Fibroblast of skin of right quadriceps (primary cell): ENCODE measurements at places on chromosomes 12 and 14.
A peak's percentile ranks its signal among the peaks of the same experiment; 100 is the strongest.

GRCh38 chr14:67665868-67666267, 8.6 kb downstream of the VTI1B start:
- peak; percentile 63 for DNase-seq

DNA sequence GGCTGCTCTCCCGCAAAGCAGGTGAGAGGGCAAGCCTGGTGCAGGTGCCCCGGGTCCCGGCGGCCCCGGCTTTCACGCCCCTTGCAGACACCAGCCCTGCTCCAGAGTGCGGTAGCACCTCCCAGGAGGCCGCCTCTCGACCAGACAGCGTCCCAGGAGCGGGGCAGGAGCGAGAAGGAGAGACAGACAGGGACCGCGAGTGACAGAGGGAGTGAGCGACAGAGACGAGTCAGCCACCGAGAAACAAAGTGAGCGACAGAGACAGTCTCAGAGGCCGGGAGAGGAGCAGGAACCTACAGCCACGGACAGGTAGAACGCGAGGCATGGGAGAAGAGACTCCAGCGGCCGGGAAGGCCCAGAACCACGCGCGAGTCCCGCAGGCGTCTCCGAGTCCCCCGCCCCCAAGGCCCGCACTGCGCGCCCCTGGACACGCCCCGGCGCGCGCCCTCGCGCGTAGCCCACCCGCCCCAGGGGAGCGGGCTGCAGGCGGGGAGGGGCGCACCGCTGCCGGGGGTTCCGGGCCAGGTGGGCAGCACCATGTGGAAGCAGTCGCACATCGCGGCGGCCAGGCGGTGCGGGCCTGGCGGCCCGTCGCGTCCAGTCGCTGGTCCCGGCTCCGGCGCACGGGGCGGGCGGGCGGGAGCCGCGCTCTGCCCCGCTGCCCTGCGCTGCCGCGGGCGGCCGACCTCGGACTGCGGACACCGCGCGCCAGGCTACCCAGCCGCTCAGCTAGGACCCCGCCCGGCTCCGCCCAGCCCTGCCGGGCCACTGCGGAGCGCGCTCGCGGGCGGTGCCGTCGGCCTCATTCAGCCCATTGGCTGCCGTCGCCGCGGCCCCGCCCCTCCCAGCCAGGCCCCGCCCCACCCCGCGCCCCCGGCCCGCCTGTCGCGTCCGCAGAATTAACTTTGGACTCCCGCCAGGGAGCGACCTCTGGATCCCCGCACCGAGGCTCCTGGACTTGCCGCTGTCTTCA, at the start of gene AHNAK2:
Gene AHNAK2 (minus strand): TSS at position 694 of the 973 bp plus-strand sequence. CDS start 137 bp downstream, at position 557.
- peak; percentile 61 for DNase-seq

GRCh38 chr12:23938422-23938821, 11.0 kb downstream of the SOX5 start:
- DNase-seq = no peak

DNA sequence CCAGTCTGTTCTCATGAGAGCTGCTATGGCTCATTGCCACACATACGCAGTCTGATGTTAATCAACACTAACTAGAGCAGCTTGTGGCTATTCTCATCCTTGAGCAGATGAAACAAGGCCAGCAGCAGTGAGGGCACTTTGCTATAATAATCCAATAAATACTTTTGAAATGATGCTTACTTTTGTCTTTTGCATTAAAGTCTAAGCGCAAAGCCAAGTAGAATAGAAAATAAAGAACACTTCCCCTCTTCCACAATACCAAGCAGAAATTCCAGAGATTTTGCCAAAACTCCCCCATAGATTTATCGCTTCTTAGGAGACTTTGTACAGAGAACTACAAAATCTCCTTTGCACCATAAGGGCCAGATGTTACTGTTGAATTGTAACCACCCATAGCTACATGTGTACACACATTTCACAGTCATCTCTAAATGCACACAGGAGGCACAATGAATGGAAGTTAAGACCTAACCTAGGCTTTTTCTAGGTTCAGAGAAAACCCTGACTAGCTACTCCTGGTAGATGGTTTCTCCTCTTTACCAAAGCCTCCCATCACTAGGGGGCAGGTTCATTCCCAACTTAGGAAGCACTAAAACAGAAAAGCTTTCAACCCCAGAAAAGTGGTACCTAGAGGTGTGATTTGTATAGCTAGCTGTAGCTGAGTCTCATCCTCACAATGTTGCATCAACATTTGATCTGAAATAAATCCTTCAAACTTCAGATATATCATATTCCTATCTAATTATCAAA, 119.3 kb downstream of the HMGA2 start:
- DNase-seq = peak; percentile 88

- no peak for DNase-seq
These were observed 168.6 kb downstream of the PRKCH start for GRCh38 chr14:61489932-61490331.

DNA sequence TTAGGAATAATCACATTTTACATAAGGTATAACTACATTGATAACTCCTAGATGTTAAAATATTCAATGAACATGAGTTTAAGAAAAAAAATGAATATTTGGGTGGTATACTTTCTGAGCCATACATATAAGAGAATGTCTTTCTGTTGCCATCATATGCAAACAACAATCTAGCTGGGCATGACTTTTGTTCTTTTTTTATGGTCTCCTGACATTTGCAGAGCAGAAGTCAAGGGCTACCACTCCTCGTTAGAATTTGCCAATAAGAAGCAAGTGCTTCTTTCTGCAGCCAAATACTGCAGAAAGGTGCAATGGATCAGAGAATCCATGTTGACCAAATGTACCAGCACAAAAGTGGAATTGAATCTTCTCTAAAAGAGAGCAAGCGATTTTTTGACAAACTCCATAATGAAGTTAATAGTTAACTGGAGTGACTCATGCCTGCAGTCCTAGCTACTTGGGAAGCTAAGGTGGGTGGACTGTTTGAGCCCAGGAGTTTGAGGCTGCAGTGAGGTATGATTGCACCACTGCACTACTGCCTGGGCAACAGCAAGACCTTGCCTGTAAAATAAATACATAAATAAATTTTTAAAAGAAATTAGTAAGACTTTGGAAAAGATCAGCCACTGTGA, 25.5 kb upstream of the CCDC91 start:
- DNase-seq = no peak

DNA sequence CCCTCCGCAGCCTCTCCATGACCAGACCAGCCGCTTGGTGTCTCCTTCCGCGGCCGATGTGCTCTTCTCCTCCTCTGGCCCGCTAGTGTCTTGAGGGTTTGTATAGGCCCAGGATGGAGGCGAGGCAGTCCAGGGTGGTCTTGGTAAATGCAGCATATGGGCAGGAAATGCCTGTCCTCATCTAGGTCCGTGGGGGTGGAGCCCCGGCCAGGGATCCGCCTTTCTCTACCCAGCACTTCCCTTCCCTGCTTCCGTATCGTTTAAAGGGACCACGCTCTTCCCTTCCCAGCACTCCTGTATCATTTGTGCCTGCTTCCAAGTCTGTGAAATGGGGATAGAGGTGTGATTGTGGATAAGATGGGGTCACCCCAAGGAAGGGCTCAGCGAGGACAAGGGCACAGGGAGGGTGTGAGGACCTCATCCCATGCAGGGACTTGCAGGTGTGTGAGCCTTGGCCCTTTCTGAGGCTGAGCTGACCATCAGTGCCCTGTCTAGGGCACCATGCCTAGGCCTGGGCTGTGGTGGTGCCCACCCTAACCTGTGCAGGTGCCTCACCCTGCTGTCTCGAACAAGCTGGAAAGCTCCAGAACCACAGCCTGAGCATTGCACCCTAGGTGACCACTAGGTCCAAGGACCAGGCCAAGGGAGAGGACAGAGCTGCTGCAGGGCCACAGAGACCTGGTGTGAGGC, 326.8 kb upstream of the RTL1 start:
- DNase-seq = no peak

DNA sequence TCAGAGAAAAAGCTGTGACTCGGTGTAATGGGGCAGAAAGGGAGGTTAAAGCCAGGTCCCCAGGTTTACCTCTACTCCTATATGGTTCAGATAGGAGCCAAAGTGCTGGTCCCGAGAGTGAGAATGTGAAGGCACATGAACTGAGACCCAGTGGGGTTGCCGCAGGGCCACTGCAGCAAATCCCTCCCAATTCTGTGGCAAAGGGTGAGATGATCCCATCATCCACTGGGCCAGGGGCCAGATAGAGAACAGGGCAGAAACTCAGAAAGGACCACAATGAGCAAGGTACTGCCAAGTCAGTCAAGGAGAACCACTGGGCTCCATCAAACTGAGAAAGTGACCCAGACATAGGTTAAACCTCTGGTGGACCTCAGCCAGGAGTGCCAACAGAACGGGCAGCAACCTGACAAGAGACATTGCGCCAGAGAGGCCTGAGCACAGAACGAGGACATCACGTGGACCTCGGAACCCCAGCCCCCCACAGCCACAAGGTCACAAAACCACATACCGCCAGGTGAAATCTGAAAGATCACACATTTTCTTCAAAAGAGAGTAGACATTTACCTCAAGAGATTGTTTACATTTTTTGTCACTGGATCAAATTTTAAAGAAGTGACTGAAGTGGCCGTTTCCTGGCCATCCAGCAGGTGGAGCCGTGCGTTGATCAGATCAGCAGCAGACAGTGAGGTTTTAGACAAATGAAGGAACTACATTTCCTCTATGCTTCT, 20.5 kb upstream of the ITPR2 start:
- peak; percentile 51 for DNase-seq

GRCh38 chr12:104421343-104421742, 35.4 kb upstream of the CHST11 start:
- no peak for DNase-seq

- DNase-seq = no peak
These were observed 2.5 kb upstream of the PCNX4 start for GRCh38 chr14:60089221-60089620.

GRCh38 chr14:40058901-40059897, 627.0 kb upstream of the FBXO33 start:
- no peak for DNase-seq

DNA sequence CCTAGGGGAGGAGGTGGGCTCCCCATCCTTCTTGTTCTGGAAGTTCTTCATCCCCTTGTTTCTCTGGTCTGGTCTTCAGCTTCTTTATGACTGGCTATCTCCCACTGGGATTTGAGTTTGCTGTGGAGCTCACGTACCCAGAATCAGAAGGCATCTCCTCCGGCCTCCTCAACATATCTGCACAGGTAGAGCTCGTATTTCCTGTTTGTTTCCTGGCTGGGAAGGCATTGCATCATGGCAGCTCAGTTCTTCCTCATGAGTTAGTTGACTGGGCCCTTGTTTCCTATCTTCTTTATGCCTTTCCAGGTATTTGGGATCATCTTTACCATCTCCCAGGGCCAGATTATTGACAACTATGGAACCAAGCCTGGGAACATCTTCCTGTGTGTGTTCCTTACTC, 19.8 kb downstream of the ERG28 start:
- no peak for DNase-seq

- peak; percentile 55 for DNase-seq
These were observed 35.3 kb upstream of the STRAP start for GRCh38 chr12:15846887-15847286.

GRCh38 chr12:24772813-24773212, 176.1 kb downstream of the BCAT1 start:
- no peak for DNase-seq

- DNase-seq = no peak
These were observed 82.1 kb downstream of the PLXNC1 start for GRCh38 chr12:94230357-94230905.

DNA sequence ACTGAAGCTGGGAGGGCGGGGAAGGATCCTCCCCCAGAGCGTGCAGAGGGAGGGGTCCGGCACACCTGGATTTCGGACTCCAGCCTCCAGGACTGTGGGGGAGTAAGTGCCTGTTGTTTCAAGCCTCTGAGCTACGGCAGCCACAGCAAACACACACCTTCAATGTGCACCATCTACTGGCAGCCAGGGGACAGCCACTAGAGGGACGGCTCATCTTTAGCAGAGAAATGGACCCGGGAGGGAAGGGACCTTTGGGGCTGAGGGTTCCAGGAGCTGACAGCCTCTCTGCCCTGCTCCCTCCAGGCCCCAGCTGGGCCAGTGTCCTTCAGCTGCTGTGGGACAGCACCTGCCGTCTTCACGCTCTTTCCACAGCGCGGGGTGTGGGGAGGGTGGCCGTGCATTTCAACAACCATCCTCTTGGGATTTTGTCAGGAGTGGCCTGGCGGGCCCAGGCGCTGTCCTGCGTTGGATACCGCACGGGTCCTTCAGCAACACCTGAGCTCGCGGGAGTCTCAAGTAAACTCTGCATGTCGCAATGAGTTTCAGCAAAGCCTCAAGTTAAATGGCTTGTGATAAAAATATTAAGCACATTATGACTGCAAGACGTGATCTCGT, 209.2 kb upstream of the C14orf180 start:
- DNase-seq = no peak

- peak; percentile 7 for DNase-seq
These were observed 34.9 kb upstream of the DDHD1 start for GRCh38 chr14:53187921-53188463.

GRCh38 chr14:31360919-31361662, 59.3 kb downstream of the HEATR5A start:
- peak; percentile 68 for DNase-seq

DNA sequence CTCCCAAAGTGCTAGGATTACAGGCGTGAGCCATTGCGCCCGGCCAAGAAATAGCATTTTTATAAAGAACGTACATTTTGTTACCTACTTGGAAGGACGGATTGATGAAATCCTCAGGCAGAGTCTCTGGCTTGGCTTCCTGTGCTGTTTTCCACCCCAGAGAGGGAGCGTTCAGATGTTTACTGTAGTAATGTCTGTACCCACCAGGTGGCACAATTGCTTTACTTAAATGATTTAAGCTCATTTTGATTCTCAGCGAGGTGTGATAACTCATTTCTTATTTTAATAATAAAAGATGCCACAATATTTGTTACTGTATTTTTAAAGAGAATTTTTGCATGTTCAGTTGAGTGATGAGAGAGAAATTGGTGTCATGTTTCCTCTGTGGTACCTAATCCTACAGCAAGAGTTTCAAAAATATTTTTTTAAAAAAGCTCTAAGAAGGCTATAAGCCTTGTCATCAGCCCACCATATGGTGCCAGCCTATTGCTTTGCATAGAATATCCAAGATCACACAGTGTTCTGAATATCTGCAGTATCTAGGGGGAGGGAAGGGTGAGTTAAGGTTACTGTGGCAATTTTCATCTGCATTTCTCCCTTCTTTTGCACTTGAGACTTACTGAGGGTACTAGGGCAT, 82.6 kb upstream of the TRAF3 start:
- peak; percentile 68 for DNase-seq

- no peak for DNase-seq
These were observed 649 bp upstream of the SALL2 start for GRCh38 chr14:21526672-21527317.

- no peak for DNase-seq
These were observed 473.1 kb downstream of the TMEM121 start for GRCh38 chr14:105999361-106000028.

- peak; percentile 78 for DNase-seq
These were observed 3.2 kb downstream of the BIN2 start for GRCh38 chr12:51320695-51321320.
